ENCODE measurements at places on chromosomes 16 and 17.

- no peak for DNase-seq
Measured at GRCh38 chr16:17131351-17131750, 339.4 kb downstream of the XYLT1 start.

- DNase-seq = no peak
Measured at GRCh38 chr16:31696968-31697743, 169.5 kb downstream of the AHSP start.

GRCh38 chr16:1781758-1782407 is 488 bp downstream of the SPSB3 start:
- no peak for DNase-seq

DNA sequence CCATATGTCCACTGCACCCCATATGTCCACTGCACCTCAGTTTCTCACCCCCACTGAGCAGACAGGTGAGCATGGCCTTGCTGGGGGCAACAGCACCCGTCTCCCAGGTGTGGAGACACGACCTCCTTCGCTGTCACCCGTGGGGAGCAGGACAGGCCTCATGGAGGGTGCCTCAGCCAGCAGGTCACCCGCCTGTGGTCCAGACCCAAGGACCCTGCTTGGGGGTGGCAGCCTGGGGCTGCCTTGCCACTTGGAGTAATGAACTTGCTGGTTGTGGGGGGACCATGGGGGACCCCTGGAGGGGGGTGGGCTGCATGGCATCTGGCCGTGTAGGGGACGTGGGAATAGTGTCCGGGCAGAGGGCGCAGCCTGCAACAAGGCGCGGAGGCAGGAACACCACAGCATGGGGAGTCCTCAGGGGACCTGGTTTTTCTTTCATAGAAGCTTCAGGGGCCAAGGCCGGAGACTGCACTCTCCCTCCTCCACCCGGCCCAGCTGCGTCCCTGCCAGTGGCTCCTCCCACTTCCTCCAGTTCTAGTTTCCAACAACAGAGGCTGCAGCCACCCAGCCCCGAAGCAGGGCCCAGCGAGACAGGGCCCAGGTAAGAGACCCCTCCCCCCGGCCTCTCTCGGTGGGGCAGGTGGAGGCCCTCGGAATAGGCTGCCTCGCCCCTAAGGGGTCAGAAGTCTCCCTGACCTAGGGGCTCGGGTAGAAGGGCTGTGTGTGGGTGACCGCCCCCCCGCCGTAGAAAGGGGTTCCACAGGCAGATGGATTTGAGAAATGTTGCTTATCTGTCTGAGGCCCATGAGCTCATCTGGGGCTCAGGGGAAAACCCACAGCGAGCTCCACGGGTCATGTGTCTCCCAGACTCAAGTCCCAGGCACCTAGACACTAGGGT is at the start of gene NHLRC4:
Gene NHLRC4 (plus strand): TSS at position 531 of the 898 bp plus-strand sequence. CDS start 1,043 bp downstream, outside the sequence.
- DNase-seq = no peak

DNA sequence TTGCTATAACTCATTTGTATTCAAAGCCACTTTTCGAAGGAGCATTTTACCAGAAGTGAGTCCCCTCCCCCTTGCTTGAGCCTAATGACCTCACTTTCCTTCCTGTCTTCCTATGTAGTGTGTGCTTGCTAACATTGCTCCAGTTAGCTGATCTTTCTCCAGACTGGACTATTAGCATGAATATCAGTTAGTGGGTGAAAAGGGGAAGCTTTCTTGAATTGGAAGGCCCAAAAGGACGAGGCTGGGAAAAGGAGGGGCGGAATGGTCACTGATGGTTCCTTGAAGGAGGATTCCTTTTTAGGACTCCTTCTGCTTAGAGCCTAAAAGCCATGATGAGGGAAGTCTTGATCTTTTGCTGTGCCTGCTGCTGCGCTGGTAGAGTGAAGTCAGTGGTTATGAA is 11.9 kb downstream of the MAP3K3 start:
- no peak for DNase-seq

- no peak for DNase-seq
Measured at GRCh38 chr16:58515871-58516767, 802 bp downstream of the SETD6 start.

- DNase-seq = no peak
Measured at GRCh38 chr16:4850211-4850610, 2.9 kb downstream of the UBN1 start.

- DNase-seq = no peak
Measured at GRCh38 chr17:4362141-4362540, 4.3 kb downstream of the UBE2G1 start.

- DNase-seq = no peak
Measured at GRCh38 chr16:82626791-82627261, at the start of gene CDH13. CDH13 (plus strand) TSS chr16:82626969.

- no peak for DNase-seq
Measured at GRCh38 chr16:46713634-46714033, 24.2 kb downstream of the ORC6 start.

GRCh38 chr17:30278032-30278431 is 13.7 kb downstream of the BLMH start:
- DNase-seq = no peak

DNA sequence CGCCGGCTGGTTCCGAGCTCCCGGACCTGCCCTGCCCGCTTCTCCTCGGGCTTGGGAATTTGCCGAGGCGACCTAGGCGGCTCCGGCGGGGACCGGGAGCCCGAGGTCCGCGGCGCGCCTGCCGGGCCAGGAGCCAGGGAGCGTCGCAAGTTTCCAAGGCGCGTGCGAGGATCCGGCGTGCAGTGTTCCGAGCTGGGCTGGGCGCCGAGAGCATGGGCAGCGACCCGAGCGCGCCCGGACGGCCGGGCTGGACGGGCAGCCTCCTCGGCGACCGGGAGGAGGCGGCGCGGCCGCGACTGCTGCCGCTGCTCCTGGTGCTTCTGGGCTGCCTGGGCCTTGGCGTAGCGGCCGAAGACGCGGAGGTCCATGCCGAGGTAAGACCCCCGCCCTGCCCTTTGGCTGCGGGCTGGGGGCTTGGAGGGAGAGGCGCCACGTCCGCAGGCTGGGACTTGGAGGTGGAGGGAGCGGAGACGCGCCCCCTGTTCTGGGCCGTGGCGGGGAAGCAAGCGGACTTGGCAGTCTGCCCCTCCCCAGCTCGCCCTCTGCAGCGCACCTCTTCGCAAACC is 668 bp downstream of the MMP15 start:
- DNase-seq = no peak

GRCh38 chr17:58667934-58668597 is 23.8 kb downstream of the TEX14 start:
- DNase-seq = no peak

DNA sequence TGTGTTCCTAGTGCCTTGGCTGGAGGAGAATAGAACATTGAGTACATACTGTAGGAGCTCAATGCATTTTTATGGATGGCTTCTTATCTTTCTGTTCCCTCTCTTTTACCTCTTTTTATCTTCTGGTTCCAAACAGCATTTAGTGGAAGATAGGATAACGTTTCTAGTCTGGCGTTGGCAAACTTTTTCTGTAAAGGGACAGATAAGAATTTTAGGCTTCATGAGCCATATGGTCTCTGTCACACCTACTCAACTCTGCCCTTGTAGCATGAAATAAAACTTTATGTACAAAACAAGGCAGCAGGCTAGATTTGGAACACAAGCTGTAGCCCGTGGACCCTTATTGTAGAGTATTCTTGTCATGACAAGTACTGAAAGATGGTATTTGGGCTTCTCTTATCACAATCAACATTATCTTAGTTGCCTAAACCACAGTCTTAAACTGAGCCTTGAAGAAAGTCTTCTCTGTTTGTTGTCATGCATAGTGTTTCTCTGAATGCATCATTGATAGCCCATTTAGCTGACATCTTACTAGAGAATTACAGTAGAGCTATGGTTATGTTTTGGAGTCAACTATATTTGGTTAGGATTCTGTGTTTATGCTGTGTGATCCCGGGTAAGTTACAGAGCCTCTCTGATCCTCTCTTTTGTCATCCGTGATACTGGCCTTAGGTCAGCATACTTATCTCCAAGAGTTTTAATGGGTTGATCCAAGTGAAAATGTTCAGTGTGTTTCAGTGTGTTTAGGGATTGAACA is 80.2 kb downstream of the HS3ST4 start:
- no peak for DNase-seq

DNA sequence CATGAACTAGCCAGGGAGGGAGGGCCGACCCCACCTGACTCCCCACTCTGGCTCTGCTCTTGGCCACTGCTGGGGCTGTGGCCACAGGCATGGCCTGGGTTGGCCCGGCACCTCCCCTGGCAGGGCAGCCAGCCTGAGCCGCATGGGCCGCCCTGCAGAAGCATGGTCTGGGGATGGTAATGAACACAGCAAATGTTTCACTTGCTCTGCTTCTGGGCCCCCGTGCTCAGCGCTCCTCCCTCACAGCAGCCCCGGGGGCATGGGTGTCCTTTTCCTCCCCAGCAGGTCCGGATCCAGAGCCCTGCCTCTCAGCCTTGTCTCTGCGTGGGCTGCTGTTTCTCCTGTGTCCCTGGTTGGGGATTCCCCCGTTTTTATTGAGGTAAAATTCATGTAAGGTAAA is 30.9 kb upstream of the KCNJ12 start:
- no peak for DNase-seq
